Astrocyte of the cerebellum (primary cell): ENCODE measurements at places on chromosomes 1 and 21.

GRCh38 chr1:213419401-213420030 lies 368.5 kb downstream of the RPS6KC1 start:
- no peak for DNase-seq

DNA sequence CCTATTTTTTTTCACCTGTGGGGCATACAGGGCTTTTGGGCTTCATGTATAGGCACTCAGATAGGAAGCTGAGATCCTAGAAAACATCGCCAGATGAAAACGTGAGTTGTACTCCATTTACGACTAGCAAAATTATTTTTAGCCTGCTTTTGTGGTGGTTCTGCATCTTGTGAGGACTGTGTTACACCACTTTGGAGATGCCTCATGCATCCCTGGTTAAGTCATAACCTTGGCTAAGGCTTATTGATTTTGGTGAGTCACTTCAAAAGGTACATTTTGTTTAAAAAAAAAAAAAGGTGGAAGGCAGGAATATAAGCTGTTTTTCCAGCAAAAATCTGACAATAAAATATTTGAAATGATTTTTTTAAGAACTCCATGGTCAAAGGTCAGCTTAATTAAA lies 101.8 kb upstream of the OLFM3 start:
- no peak for DNase-seq

DNA sequence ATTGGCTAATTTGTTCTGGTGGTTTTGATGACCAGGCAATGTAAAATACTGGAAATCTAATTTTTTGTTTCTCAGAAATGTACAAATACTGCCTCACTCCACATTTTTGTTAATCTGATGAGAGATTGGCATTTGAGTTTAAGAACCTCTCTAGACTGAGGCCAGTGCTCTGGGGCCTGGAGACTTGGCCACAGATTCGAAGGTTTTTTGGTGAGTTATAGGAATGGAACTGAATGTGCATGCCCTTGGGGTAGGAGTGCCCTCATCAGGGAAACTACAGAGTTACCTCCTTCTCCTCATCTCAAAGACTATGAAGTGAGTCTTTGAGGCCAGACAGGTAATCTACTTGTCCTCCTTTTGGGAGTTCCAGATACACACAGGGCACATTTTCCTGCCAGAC lies 347.9 kb downstream of the LTN1 start:
- DNase-seq, result no peak

DNA sequence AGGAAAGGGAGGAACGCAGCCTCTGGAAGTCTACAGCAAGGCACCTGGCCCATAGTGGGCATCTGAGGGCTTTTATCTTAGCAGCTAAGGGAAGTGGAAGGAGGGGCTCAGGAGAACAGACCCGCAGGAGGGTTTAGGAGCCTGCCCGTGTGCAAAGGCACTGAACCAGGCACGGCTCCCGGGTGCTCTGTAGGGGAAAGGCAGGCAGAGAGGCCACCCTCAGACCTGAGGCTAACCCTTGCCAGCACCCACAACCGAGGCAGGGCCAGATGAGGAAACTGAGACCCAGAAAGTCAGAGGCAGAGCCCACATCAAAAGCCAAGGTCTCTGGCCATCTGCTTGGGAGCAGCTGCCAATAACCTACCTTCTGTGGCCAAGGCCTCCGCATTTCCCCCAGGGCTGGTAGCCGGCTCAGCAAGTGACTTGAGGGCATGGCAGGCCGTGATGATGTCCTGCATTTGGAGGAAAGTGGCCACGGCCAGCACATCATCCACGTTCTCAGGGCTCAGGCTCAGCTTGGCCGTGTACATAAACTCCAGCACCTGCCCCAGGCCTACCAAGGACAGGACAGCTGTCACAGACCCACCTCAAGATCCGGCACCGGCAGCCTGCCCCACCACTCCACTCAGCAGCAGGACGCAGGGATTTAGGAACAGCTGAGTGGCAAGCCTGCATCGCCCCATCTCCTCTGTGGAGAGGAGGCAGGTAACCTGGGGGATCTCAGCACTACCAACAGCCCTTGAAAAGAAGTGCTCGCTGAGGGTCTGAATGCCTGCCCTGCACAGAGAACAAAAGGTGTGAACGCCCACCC lies 29.1 kb downstream of the ZBTB17 start:
- no peak for DNase-seq

GRCh38 chr1:218850367-218850766 lies 323.3 kb upstream of the LYPLAL1 start:
- DNase-seq, result no peak

DNA sequence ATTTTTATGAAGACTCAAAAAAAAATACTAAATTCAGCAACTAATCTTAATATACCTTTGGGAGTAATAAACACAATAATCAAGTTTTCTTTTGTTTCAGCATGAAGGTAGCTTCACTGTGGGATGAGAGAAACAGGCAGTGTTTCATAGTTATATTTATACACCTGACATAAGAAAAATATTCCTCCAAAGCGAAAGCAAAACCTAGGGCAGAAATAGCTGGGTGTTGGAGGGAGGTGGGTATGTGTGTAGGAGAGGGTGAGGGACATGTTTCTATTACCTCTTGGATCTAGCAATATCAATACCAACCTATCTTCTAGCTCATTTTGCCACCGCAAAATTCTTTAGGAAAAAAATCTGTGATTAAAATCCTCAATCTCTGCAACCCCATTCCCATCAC lies 24.9 kb upstream of the MAN1A2 start:
- DNase-seq, result no peak

GRCh38 chr1:177479600-177479999 lies 308.8 kb downstream of the BRINP2 start:
- no peak for DNase-seq

GRCh38 chr1:158942490-158942889 lies 11.1 kb downstream of the PYHIN1 start:
- DNase-seq, result no peak

DNA sequence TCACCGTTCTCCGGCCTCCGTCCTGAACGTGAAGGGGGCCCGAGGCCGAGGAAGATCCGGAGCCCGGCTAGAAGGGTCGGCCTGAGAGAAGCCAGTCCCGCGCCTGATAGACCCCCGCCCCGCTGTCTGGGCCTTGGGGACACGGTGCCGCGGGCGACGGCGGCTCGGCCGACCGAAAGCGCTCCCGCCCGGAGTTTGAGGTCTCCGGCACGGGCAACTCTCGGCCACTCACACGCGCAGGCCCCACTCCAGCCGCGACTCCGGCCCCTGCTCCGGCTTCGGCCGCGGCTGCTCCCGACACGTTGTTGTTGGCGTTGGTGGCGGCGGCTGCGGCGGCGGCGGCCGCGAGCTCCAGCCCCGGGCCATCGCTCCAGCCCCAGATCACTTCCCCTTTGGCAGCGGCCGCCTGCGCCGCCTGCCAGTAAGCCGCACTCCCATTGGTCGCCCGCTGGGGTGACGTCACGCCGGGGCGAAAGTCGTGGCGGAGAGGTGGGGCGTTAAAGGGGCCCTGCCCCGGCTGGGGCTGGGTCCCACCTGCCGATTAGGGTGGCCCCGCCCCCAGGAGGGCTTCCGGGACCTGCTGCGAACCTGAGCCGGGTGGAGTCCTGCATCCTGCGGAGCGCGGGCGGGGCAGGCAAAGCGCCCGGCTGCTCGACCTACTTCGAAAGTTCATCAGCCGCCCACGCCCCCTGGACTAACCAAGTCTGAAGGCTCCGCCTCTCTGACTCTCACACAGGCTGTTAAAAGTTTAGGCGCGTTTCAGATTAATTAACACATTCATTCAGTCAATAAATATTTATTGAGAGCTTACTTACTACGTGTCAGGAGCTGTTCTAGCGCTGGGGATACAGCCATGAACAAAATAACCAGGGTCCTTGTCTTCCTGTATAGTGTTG lies at the start of gene EFCAB14:
Gene EFCAB14 (minus strand): TSS at position 388 of the 896 bp plus-strand sequence. CDS start 1,027 bp downstream, outside the sequence.
- peak; percentile 67 for DNase-seq

GRCh38 chr21:45127937-45128336 lies 53.6 kb downstream of the ADARB1 start:
- DNase-seq, result no peak

DNA sequence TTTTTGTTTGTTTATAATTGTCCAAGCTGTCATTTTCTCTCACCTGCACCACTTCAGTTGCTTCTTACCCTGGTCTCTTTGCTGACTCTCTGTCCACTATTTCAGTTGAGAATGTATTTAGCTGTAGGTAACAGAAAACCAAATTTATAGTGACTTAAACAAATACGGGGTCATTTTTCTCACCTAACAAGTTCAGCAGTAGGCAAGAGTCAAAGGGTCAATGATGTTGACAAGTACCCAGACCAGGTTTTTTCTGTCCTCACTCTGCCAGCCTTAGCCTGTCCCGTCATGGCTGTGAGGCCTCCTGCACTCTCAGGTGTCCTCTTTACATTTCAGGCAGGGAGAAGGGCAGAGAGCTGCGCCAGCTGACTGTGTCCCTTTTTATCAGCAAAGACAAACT lies 11.8 kb downstream of the RIIAD1 start:
- no peak for DNase-seq

- DNase-seq, result no peak
These were observed 5.1 kb downstream of the NLRP3 start for GRCh38 chr1:247421074-247421473.

DNA sequence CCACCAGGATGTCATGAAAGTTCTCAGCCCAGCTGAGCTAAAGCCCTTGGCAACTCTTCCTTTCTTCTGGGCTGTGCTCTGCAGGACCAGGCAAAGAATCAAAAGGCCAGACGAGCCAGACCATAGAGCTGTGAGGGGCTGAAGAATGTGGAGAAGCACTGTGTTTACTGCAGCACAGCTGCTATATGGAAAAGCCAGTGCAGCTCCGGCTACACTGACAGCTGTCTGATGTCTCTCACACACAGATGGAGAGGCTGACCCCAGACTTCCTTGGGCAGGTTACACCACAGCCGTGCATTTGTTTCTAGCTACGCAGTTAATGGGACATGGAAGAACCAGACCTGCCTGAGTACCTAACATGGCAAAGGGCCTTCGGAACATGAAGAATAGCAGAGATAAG lies 40.3 kb downstream of the CD247 start:
- DNase-seq, result no peak
